NCI-H526 (cell line): ENCODE measurements at places on chromosomes 4 and X.

- DNase-seq = peak; percentile 2
Measured at GRCh38 chrX:13569479-13570260, at the start of gene EGFL6. Gene EGFL6 (plus strand): TSS chrX:13569601. CDS start chrX:13569862, 261 bp downstream.

DNA sequence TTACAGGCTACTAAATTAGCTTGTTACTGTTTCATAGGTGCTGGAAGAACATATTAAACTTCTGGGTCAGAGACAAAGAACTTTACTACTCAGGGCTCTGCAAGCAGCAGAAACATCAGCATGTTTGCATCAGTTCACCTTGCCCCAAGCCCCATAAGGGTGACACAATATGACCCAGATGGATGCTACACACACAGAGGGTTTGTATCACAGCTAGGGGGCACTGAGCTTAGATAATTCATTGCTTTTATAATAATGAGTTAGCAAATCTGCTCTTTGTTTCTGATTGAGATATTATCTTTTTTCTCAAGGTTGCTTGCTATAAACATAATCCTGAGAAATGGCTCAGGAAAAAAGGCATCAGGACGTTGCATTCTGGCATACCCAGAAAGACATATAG, 4.8 kb upstream of the SYNPO2 start:
- DNase-seq = no peak

GRCh38 chr4:8437281-8437680, 3.2 kb downstream of the ACOX3 start:
- DNase-seq = no peak

DNA sequence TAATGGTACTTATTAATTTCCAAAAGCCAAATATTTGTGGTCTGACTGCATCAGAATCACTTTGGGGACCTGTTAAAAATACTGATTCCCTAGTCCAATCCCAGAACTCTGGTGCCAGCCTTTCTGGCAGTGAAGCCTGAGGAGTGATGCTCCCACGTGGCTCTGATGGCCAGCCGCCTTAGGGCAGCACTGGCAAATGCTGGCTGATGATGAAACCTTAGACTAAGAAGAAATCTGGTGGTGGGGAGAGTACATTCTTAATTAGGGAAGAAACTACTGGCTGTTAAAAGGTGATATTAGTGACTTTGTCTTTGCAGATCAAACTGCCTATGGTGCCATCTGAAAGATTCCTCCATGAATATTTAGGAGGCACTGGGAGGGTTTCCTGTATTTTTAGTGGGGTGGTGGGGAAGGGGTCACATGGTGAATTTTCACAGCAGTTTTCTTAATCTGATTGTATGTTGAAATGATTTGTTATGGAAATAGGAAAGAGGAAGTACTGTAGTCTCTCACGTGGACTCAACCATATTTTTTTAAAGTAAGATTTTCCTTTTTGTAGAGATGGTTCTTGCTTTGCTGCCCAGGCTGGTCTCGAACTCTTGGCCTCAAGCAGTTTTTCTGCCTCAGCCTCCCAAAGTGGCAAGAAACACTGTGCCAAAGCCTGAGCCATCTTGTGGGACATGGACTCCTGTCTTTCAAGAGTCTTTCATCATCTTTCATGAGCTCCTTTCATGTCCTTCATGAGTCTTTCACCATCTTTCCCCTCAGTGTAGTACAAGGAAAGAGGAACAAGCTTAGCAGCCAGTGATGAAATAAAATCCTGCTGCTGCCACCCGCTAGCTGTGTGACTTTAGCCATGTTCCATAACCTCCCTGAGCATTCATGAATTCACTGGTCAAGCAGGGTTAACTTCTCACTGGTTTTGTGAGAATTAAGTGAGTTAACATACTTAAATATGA, 90.8 kb downstream of the ZNF330 start:
- DNase-seq = no peak

- DNase-seq = no peak
Measured at GRCh38 chr4:152100379-152101201, 339.8 kb upstream of the GATB start.

DNA sequence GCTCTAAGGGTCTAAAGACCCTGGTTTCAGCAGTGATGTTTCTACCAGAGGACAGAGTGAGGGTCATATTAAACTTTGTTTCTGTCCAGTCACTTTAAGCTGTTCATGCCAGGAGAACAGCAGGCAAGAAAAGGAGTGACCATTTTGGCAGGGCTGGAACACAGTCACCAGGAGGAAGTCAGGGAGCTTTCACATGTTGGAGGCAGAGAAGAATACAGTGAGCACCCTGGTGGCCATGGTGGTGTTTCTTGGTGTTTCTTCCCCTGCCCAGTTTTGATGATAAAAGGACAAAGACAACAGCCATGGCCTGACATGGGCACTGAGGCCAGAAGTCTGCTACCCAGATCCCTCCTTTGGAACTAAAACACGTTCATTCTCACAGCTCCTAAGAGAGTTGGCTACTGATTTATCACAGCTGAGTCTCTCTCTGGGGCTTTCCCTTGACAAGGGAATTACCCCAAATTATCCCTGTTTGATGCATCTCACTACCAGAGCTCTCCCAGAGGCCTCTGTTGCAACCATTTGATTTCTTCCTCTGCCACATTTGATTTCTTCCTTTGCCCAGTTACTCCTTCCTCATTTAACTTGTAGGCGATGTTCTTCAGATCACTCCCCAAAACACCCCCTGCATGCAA, 106.4 kb upstream of the NWD2 start:
- no peak for DNase-seq

DNA sequence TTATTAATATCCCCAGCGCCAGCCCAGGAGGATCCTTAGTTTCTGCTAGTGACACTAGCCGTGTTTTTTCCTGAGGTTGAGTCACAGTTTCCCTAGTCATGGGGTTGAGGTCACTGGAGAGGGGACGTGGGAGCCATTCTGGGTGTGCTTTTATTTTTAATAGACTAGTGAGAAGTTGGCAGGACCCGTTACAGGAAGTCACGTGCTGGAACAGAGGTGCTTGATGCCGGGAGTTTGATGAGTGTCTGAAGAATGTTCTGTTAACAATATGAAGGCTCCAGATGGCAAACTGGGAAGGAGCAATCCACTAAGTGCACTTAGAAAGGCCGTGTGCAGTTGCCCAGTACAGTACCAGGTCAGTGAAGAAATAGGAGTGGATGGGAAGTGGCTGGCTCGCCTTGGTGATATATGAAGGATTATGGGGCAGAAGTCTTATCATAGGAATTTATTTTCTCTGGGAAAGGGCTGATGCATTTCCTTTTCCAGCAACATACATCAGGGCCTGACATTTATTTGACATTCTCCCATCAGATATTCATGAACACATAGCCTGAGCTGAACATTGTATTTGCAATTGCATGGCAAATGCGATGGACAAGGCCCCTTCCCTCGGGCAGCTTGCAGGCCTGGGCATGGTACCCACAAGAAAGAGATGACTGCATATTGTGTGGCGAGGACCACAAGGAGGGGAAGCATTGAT, 291.8 kb downstream of the FBXW7 start:
- DNase-seq = no peak

DNA sequence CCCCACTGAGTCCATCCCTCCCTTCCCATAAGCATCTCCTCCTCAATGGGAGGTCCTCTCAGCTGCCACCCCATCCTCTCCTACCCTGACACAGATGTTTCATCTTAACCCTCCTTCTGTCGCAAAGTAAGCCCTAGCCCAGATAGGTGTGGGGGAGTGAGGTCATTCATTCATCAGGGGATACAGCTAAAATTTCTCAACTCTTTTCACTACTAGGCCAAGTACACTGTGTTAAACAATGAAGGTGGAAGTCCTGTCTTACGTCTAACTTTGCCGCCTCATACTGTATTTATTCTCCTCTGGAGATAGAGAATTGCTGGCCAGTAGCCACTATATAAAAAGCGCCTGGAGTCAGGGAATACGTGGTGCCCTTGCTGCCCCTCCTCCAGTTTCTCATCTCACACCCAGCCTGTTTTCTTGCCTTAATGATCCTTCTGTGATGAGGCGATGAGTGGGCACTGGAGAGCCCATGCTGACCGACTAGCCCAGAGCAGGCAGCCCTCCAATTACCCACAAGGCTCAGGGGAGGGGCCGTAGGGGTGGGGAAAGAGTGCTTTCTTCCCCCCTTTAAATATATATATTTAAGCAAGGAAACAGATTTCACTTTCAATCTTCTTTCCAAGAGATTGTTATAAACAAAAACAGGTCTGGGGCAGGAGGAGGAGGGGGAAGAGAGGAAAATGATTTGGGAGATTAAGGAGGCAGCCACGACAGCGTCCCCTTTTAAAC, 149.5 kb downstream of the PJA1 start:
- DNase-seq = no peak

GRCh38 chrX:118437283-118437682, 58.3 kb upstream of the DOCK11 start:
- DNase-seq = no peak

GRCh38 chrX:37287741-37288444, 61.3 kb upstream of the PRRG1 start:
- no peak for DNase-seq
